ENCODE measurements at places on chromosomes 7 and 10. TPM values are rescaled to one million over a fixed set of nuclear protein-coding genes. Genes with fewer than 3 reads are reported as not detected.

The DYNC1I1 gene
- total RNA-seq: 19.3 TPM

- DNase-seq: no peak
These were observed 1.8 kb downstream of the MBLAC1 start for GRCh38 chr7:100128637-100128963.

DNA sequence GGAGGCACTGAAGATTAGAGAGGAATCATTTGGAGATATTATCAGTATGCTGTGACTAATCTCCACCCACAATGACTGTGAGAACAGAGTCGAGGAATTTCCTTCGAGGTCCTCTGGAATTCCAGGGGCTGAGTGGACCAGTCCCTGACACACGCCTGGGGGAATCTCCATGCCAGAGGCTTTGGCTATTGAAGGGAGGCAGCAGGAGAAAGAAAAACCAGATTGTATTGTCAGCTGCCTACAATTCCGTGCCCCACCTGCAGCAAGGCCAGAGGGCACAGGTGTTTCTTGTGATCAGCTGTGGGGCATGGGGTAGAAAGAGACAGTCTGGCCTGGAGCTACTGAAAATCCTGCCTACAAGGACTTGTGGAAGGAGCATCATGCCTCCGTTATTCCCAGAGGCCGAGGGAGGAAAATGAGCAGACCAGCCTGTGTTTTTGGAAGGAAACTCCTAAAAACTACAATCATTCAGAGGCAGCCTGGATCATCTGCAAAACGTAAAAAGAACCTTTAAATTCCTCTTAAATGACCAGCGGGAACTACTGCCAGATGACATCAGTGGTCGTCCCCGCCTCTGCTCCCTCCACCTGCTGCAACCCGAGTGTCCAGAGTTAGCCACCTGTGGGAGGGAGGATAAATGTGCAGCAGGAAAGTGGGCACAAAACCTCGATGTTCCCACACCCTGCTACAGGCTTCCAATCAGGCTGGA is 25.4 kb upstream of the ANK3 start:
- DNase-seq: no peak

DNA sequence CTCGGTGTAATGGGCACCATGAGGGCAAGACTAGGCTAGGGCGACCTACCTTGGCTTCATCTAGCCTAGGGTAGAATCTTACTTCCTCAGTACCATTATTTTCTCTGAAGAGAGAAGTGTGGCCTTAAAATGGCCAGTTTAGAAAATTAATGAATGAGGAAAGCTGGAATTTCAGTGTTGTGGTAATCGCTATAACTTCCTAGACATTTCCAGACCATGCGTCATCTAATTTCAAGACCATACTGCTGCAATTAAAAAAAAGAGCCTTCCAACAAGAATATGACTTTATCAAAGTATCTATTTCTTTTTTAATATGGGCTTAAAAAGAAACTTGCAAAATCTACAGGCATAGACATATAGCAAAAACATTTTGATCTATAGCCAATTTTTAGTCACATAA is 68.5 kb downstream of the CPVL start:
- DNase-seq: no peak

The SKIDA1 gene
- total RNA-seq: 0.32 TPM

GRCh38 chr7:16646472-16647072 is 591 bp downstream of the BZW2 start:
- DNase-seq: peak; percentile 48

The SYT15 gene
- not detected for total RNA-seq

GRCh38 chr7:111681242-111681641 is 119.0 kb upstream of the IMMP2L start:
- DNase-seq: no peak

The TES gene
- total RNA-seq: 40.5 TPM

The LLCFC1 gene
- not detected for total RNA-seq

DNA sequence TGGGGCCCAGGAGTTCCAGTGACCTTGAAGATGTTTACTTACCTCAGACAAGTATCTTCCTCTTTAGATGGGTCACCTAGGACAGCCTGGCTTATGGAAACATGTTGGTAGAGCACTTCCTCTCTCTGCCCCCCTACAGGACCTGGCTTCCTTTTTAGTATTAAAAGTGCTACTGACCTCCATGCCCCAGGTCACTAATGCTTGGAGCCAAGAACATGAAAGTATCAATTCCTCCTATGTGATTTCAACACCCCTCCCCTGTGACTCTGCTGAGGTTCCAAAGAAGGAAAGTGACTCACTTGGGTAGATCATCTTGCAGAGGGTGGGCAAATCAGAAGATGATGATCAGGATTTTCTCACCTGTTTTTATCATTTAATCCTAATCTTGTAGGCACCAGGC is 125.3 kb upstream of the CCDC6 start:
- DNase-seq: no peak

DNA sequence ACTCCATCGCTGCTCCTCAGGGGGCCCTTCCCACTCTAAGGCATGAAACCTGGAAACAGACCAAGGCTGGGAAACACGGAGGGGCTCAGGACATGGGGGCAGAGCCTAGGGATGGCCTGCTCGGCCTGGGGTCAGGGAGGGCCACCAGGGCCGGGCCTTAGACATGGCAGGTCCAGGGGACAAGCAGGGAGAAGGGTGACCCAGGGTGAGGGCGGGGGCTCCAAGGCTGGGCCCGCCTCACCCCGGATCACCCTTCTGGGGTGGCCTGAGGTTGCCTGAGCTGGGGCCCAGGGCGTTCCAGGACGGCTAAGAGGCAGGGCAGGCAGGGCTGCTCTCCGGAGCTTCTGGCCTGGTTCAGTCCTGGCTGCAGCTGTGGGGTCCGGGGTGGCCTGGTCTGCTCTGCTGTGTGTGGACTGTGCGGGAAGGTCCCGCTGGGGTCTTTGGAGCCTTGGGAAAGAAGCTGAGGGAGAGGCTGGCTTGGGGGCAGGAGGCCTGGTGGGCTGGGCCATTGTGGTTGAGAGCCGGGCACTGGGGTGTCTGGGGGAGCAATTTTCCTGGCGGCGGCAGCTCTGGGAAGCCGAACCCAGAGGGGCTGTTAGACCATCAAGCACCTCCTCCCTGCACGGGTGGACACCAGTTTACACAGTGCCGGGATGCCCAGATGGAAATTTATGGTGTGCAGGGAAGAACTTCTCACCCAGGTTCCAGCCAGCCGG is 52.2 kb downstream of the UNCX start:
- no peak for DNase-seq

DNA sequence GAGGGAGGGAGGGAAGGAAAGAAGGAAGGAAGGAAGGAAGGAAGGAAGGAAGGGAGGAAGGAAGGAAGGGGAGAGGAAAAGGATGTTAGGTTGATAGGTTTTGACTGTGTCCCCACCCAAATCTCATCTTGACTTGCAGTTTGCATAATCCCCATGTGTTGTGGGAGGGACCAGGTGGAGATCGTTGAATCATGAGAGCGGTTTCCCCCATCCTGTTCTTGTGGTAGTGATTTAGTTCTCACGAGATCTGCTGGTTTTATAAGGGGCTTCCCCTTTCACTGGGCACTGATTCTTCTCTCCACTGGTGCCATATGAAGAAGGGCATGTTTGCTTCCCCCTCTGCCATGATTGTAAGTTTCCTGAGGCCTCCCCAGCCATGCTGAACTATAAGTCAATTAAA is 15.1 kb upstream of the NUDCD3 start:
- no peak for DNase-seq

DNA sequence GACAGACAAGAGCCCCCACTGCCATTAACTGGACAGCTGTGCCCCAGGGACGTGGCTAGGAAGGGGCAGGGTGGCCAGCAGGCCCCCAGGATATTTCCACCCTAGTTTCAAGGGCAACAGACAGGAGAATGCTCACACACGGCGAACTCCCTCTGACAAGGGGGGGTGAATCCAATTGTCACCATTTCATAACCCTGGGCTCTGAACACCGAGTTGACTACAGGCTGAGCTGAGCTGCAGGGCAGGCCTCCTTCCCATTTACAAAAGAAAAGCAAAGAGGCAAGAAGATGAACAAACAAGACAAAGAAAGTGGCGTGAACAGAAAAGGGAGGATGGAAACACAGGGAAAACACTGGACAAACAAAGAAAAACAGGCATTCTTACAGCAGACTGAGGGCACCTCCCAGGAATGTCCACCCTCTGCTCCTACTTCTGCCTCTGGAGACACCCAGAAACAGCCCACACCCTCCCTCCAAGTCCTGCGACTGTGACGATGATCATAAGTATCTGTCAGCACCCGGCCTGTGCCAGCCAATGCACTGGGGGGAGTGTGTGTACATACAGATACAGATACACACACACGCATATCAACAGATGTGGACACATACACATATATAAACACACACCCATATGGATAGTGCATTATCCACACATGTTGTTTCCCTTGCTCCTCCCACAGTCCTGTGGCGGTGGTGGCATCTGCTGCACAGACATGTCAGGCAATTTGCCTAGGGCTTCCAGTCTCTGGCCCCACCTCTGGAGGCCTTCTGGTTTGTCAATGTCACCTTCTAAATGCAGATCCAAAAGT is 66.2 kb downstream of the FAM53B start:
- DNase-seq: no peak

The PEX1 gene
- 27.6 TPM for total RNA-seq

DNA sequence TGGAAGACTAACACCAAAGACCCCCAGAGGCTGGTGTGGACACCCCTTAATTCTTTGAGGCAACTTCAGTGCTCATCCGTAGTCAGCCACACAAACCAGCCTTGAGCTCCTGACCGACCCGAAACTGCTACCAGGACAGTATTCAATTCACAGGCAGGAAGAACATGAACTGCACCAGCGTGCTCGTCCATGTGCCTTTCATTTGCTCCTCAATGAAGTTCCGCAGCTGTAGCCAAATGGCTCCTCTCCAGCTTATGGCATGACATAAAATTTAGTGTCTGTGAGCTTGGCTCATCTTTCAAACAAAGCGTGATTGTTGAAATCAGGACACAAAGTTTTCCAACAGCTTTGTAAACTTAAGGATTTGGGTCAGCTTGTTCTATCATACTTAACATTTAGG is 144.1 kb upstream of the FAM171A1 start:
- peak; percentile 76 for DNase-seq

The GIMAP7 gene
- total RNA-seq: not detected

The ZNF746 gene
- 18.3 TPM for total RNA-seq

- no peak for DNase-seq
These were observed 81.8 kb downstream of the ADRA2A start for GRCh38 chr10:111158595-111158994.

The POLD2 gene
- total RNA-seq: 172 TPM

GRCh38 chr7:8208816-8209215 is 53.2 kb downstream of the ICA1 start:
- no peak for DNase-seq

DNA sequence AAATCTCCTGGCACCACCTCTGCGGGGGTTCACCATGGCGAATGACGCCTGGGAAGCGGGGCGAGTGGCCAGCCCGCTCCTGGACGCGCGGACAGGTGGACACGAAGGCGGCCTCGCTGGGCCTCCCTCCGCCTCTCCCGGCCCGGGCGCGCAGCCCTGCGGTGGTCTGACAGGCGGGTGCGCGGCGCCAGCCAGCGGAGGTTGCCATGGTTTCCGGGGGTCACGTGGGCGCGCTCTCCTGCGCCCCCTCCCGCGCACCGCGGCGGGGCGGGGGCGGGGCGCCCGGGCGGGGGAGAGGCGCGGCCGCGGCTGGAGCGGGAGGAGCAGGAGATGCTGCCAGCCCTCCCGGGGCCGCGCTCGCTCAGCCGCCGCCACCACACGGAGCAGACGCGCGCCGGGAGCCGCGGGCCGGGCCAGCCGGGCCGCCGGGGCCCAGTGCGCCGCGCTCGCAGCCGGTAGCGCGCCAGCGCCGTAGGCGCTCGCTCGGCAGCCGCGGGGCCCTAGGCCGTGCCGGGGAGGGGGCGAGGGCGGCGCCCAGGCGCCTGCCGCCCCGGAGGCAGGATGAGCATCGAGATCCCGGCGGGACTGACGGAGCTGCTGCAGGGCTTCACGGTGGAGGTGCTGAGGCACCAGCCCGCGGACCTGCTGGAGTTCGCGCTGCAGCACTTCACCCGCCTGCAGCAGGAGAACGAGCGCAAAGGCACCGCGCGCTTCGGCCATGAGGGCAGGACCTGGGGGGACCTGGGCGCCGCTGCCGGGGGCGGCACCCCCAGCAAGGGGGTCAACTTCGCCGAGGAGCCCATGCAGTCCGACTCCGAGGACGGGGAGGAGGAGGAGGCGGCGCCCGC is at the start of gene PRKAR2B:
PRKAR2B (plus strand) TSS at position 359 of the 848 bp plus-strand sequence; CDS start at position 562, 203 bp downstream.
- peak; percentile 88 for DNase-seq

GRCh38 chr10:103552856-103553742 is 59.6 kb downstream of the NEURL1 start:
- no peak for DNase-seq

DNA sequence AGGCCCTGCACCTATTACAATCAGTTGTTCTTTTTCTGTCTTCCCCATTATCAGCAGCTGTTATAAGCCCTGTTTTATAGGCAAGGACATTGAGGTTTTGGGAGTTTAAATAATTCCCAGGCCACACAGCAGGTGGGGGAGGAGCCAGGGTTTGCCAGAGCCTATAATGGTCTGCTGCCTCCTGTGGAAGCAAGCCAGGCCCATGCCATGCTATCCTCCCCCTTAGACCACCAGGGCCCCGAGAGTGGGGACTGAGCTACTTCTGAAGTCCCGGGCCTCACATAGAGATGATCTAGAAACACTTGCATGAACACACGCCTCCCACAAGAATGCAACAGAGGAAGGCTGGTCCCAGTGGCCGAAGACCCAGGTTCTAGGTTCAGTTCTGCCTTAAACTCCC is 141.7 kb downstream of the SH3PXD2A start:
- DNase-seq: no peak

The ATRNL1 gene
- 41.9 TPM for total RNA-seq

DNA sequence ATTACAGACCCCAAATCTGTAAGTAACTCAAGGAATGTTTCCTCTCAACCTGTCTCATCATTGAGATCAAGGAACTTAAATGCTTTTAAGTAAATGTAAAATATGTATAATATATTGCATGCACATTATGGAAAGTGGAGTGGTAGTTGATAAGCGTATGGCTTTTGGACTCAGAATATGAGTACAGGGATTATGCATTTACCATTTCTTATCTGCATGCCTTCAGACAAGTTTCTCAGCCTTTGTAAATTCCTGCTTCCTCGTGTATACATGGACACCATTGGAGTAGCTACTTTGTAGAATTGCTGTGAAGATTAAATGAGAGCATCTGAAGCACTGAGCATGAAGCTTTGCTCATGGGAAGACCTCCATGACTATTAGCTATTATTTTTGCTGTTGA is 70.5 kb downstream of the CACNB2 start:
- DNase-seq: no peak

The PLAU gene
- total RNA-seq: not detected

The LBX1 gene
- total RNA-seq: not detected

DNA sequence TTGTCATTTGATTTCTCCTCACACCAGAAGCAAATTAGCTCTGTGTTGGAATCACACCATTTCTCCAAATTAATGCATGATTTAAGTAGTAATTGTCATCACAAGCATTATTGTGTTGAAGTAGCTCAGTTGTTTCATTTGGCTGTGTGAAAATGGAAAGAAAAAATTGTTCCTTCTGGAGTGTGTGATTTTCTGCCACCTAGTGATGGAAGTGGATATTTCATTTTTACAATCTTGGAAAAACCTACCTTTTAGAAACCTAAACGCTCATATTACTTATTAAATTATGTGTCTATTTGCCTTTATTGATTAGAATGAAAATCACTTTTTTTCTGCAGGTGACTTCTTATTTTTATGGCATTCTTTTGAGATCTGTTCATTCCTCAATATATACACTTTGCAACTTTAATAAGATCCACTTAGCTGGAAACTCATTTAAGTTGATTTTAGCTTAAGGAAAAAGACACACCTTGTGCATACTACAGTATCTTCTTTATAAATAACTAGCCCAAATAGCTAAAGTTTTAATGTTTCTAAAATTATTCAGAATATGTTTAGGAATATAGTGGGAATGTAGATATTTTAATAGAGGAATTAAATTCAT is 50.0 kb downstream of the SRI start:
- DNase-seq: peak; percentile 55

The FRMPD2 gene
- total RNA-seq: not detected

- no peak for DNase-seq
These were observed 22.9 kb upstream of the INSIG1 start for GRCh38 chr7:155274633-155275355.
